Osteocyte (in vitro differentiated cells): ENCODE measurements at places on chromosomes 2 and 18.

- DNase-seq = no peak
- no peak overlapping the region for H3K4me3 ChIP-seq
- H3K27me3 ChIP-seq = peaks cover 34% of the 10 kb centered on the region
- H3K36me3 ChIP-seq = no peaks in the 10 kb centered on the region
- no peak overlapping the region for H3K27ac ChIP-seq
- H3K4me1 ChIP-seq = no peaks in the 10 kb centered on the region
These were observed 2.1 kb downstream of the ASTL start for GRCh38 chr2:96136129-96136720.

- H3K27ac ChIP-seq = no peak overlapping the region
- H3K4me3 ChIP-seq = no peak overlapping the region
- DNase-seq = peak; percentile 63
- H3K27me3 ChIP-seq = peaks cover 19% of the 10 kb centered on the region
- H3K36me3 ChIP-seq = no peaks in the 10 kb centered on the region
- no peaks in the 10 kb centered on the region for H3K4me1 ChIP-seq
These were observed 56.5 kb upstream of the TTC39C start for GRCh38 chr18:23958036-23958435.

GRCh38 chr2:193199322-193199721 lies 1004.6 kb upstream of the TMEFF2 start:
- DNase-seq = no peak
- H3K36me3 ChIP-seq = no peaks in the 10 kb centered on the region
- no peaks in the 10 kb centered on the region for H3K4me1 ChIP-seq
- H3K4me3 ChIP-seq = no peak overlapping the region
- H3K27ac ChIP-seq = no peak overlapping the region

- peaks cover 12% of the 10 kb centered on the region for H3K4me1 ChIP-seq
- H3K27ac ChIP-seq = no peak overlapping the region
- no peak for DNase-seq
- H3K36me3 ChIP-seq = no peaks in the 10 kb centered on the region
- peaks cover 90% of the 10 kb centered on the region for H3K27me3 ChIP-seq
These were observed 8.4 kb downstream of the PAX3 start for GRCh38 chr2:222290401-222290735.

DNA sequence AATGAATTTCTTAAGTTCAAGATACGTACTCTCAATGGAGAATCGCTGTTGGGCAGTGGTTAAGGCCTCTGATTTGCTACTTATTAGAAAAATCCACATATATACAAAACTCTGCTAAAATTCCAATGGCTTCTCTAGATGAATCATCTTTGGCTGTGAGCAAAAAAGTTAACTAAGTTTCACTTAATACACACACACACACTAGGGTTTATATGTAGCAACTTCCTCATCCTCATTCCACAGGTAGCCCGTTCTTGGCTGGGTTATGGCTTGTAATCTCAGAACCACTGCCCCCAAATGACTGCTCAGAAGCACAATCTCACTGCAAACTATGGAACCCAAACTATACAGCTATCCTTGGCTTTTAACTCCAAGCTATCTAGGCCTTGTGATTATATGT lies 99.7 kb downstream of the SMAD2 start:
- H3K4me1 ChIP-seq = peaks cover 7% of the 10 kb centered on the region
- no peak for DNase-seq
- no peak overlapping the region for H3K27ac ChIP-seq
- peaks cover 25% of the 10 kb centered on the region for H3K36me3 ChIP-seq
- no peaks in the 10 kb centered on the region for H3K27me3 ChIP-seq

- no peaks in the 10 kb centered on the region for H3K36me3 ChIP-seq
- H3K27ac ChIP-seq = no peak overlapping the region
- no peaks in the 10 kb centered on the region for H3K4me1 ChIP-seq
- no peak for DNase-seq
- H3K4me3 ChIP-seq = no peak overlapping the region
- peaks cover 18% of the 10 kb centered on the region for H3K27me3 ChIP-seq
These were observed 1109.1 kb upstream of the NRXN1 start for GRCh38 chr2:52141076-52141475.

DNA sequence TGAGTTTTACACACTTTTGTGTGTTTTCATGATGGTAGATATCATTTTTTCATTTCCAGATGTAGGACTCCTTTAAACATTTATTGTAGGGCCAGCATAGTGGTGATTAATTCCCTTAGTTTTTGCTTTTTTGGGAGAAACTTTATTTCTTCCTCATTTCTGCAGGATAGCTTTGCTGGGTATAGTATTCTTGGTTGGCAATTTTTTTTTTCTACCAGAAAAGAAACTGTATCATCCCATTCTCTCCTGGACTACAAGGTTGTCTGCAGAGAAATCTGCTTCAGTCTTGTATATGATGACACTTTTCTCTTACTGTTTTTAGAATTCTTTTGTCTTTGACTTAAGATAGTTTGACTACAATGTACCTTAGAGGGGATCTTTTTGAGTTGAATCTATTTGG lies 37.8 kb upstream of the RHOB start:
- peaks cover 6% of the 10 kb centered on the region for H3K36me3 ChIP-seq
- DNase-seq = no peak
- no peak overlapping the region for H3K27ac ChIP-seq
- no peaks in the 10 kb centered on the region for H3K4me1 ChIP-seq
- no peak overlapping the region for H3K4me3 ChIP-seq

DNA sequence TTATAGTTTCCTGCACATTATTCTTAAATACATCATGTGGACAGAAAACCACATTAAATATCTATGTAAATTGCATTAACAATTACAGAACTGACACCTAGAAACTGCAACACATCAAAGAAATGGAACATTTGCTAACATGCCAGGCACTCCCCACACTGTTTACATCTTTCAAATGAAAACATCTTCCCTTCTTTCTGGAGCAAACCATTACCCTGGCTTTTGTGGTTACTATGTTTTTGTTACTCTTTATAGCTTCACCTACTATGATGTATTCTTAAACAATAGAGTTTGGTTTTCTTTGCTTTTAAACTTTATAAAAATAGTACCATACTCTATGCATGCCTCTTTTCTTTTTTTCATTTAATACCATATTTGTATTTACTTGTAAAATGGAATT lies 1894.5 kb upstream of the CELF4 start:
- peaks cover 4% of the 10 kb centered on the region for H3K4me1 ChIP-seq
- no peak overlapping the region for H3K27ac ChIP-seq
- no peak overlapping the region for H3K4me3 ChIP-seq
- DNase-seq = no peak
- H3K27me3 ChIP-seq = no peaks in the 10 kb centered on the region
- no peaks in the 10 kb centered on the region for H3K36me3 ChIP-seq

GRCh38 chr18:47944972-47945852 lies 14.8 kb upstream of the SMAD2 start:
- no peak overlapping the region for H3K4me3 ChIP-seq
- H3K36me3 ChIP-seq = no peaks in the 10 kb centered on the region
- H3K27me3 ChIP-seq = peaks cover 48% of the 10 kb centered on the region

GRCh38 chr2:14923820-14924580 lies 291.5 kb downstream of the LRATD1 start:
- no peak overlapping the region for H3K27ac ChIP-seq
- DNase-seq = no peak
- H3K4me1 ChIP-seq = no peaks in the 10 kb centered on the region

DNA sequence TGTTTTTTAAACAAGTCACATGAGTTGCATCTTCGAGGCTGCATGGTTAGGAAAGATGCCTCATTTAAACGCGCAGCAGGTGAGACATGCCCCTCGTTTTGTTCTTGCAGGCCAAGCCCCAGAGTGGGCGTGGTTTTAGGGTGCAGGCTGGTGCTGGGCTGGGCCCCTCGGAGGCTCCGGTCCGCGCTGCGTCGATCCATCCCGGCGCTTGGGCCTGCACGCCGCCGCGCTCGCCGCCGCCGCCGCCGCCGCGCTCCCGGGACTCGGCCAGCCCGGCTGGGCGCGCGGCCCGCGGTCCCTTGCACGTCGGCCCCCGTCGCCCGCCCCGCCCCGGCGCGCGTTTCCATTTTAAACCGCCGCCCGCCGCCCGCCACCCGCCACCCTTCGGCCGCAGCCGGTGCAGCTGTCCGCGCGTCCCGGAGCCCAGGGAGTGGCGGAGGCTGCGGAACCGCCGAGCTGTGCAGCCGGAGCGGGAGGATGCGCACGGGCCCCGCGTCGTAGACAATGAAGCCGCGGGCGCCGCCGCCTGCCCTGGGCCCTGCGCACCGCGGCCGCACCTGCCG lies 175.5 kb downstream of the AGAP1 start:
- peaks cover 36% of the 10 kb centered on the region for H3K4me1 ChIP-seq
- H3K36me3 ChIP-seq = no peaks in the 10 kb centered on the region
- DNase-seq = peak; percentile 89
- H3K27ac ChIP-seq = no peak overlapping the region

GRCh38 chr2:2880938-2881337 lies 496.7 kb downstream of the EIPR1 start:
- no peak for DNase-seq
- no peaks in the 10 kb centered on the region for H3K4me1 ChIP-seq
- no peak overlapping the region for H3K27ac ChIP-seq

DNA sequence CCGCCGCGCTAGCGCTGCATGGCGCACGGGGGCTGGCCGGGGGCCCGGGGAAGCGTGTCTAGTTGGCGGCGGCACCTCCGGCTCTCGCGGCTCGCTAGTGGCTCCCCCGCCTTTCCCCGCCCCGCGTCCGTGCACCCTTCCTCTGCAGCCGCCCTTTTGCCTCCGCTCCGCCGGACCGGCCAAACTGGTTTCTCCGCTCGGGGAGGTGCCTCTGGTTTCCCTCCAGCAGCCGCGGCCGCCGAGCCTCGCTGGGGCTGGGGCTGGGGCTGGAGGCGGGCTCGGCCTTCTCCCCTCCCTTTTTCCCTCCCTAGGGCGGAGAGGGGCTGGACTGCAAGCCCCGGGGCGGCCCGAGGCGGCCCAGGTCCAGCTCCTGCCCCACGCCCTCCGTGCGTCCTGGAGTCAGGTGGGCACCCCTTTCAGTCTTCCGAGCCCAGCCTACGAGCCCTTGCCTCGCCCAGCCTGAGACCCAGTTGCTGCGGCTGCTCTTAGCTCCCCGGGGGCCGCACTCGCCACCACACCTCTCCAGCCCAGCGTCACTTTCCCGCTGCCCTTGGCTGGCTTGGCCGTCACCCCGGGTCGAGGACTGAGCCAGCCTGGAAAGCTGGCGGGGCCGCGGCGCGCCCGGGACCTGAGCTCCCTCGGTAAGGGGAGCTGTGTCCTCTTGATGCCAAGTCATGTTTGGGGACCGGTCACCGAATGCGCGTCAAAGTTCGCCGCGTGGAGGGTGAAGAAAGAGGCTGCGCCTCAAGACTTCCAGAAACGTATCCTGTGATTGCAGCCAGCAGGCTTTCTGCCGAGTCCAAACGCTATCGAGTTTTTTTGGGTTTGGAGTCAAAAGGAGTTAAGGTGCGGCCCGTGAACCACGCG lies at the start of gene ATP8B1:
ATP8B1 (minus strand) TSS at position 213 of the 867 bp plus-strand sequence. CDS start 71,508 bp downstream, outside the sequence.
- H3K36me3 ChIP-seq = no peaks in the 10 kb centered on the region
- peaks cover 51% of the 10 kb centered on the region for H3K4me1 ChIP-seq
- no peaks in the 10 kb centered on the region for H3K27me3 ChIP-seq
- H3K4me3 ChIP-seq = peak within 1 kb of the TSS; percentile 91

GRCh38 chr2:36380624-36381481 lies 25.3 kb downstream of the CRIM1 start:
- peak overlapping the region; percentile 87 for H3K27ac ChIP-seq
- H3K4me3 ChIP-seq = peak overlapping the region; percentile 19
- peaks cover 84% of the 10 kb centered on the region for H3K4me1 ChIP-seq
- no peak for DNase-seq
- peaks cover 13% of the 10 kb centered on the region for H3K36me3 ChIP-seq

DNA sequence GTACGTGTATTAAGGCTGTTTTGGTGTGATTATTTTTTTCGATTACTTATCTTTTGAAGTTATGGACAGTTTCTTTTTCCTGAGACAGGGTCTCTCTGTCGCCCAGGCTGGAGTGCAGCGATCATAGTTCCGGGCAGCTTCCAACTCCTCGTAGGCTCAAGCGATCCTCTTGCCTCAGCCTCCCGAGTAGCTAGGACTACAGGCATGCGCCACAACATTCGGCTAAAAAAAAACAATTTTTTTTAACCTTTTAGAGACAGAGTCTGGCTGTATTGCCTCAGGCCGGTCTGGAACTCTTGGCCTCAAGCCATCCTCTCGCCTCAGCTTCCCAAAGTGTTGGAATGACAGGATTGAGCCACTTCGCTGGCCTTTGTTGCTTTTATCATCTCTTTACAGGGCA lies 945 bp downstream of the HAT1 start:
- DNase-seq = no peak
- peak overlapping the region; percentile 98 for H3K27ac ChIP-seq
- peaks cover 13% of the 10 kb centered on the region for H3K36me3 ChIP-seq
- no peaks in the 10 kb centered on the region for H3K27me3 ChIP-seq
- H3K4me1 ChIP-seq = peaks cover 29% of the 10 kb centered on the region

DNA sequence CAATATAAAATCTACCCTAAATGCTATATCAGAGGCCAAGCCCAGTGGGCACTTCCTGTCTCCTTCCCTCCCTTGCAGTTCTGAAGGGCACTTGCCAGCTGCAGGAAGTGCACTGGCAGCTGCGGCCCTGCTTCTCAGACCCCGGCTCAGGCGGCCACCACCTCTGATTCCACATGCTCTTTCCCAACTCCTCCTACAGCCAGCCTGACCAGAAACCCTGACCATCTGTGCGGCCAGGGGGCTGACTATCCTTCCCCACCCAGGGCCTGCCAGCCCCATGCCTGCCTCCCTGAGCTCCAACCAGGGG lies 88.6 kb downstream of the ZBTB7C start:
- no peak for DNase-seq
- H3K4me1 ChIP-seq = peaks cover 12% of the 10 kb centered on the region
- no peak overlapping the region for H3K27ac ChIP-seq
- peaks cover 10% of the 10 kb centered on the region for H3K27me3 ChIP-seq

- H3K36me3 ChIP-seq = no peaks in the 10 kb centered on the region
- no peaks in the 10 kb centered on the region for H3K27me3 ChIP-seq
- peaks cover 13% of the 10 kb centered on the region for H3K4me1 ChIP-seq
- no peak for DNase-seq
- no peak overlapping the region for H3K27ac ChIP-seq
These were observed 28.8 kb upstream of the SLC3A1 start for GRCh38 chr2:44246436-44246835.

DNA sequence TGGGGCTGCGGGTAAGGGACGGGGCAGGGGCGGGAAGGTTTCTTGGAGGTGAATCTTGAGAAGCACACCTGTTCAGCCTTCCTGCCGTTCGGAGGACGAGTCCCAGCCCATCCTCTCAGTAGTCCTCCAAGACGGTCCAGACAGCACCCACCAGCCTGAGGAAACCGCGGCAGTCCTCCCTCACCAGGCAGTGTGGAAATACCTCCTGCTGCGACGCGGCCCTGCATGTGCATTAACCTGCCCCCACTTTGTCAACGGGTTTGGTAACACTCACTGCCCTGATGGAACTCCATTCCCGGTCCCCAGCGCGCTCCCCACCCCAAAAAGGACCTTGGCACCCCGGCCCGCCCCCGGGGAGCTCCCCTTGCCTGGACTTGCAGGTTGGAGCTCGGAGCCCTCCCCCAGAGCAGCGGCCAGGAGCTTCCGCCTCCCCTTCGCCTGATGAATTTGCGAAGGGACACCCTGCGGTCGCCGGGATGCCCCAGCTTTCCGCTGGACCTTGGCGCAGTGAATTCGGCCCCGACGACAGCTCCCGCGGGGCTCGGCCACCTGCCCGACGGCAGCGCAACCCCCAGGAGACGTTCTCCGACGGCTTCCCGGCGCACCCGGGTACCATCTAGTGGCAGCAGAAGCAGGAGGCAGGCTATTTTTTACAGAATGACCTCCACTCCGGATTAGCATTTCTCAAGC lies 31.5 kb downstream of the ACVR1C start:
- H3K4me1 ChIP-seq = no peaks in the 10 kb centered on the region
- DNase-seq = no peak
- H3K4me3 ChIP-seq = no peak overlapping the region
- peaks cover 83% of the 10 kb centered on the region for H3K27me3 ChIP-seq
- no peaks in the 10 kb centered on the region for H3K36me3 ChIP-seq
